ENCODE measurements at places on chromosomes 7 and 10. TPM values are rescaled to one million over a fixed set of nuclear protein-coding genes. Genes with fewer than 3 reads are reported as not detected.

DNA sequence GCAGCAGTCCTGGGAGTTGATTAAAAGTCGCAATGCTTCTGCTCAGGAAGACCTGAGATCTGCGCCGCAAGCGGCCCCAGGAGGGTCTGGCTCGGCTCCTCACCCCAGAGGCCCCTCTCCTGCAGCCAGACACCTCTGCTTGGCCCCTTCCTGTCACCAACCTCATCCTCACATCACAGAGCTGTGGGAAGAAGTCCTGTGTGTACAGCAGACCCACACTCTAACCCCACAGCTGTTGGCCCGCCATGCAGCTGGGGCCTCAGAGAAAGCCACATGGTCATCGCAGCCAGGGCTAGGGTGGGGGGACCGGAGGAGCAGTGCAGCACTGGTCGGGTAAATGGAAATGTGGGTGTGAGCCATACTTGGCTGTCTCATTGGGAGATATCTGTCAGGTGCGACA lies 97.7 kb downstream of the RGS10 start:
- no peak for DNase-seq

GRCh38 chr7:33794419-33794818 lies 110.9 kb upstream of the BMPER start:
- no peak for DNase-seq

DNA sequence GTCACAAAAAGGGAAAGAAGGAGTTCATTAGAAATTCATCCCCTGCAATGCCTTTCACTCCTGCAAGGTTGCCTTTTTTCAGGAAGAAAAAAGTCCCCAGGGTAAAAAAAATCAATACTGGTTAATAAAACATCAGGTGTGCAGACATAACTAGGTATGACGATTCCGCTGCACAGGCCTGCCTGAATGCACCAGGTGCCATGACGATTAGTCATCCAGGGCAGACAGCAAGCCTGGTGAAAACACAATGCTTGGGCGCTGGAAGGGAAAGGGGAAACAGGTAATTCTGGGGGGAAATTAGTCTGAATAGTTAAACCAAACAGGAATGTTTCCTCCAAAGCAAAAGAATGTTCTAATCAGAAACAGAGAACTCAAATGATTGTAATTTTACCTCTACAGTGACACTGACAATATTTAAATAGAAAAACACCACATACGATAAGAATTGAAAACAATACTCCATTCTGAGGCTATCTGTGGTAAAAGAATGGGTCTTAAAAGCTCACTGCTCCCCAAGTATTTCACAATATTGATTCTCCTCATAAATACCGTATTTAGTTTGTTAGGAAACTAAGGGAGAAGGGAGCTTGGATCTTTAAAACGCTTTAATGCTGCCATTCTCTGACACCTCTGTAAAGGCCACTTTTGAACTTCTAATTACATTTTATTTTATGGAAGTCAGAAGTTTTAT lies 45.2 kb downstream of the VPS41 start:
- DNase-seq: no peak

DNA sequence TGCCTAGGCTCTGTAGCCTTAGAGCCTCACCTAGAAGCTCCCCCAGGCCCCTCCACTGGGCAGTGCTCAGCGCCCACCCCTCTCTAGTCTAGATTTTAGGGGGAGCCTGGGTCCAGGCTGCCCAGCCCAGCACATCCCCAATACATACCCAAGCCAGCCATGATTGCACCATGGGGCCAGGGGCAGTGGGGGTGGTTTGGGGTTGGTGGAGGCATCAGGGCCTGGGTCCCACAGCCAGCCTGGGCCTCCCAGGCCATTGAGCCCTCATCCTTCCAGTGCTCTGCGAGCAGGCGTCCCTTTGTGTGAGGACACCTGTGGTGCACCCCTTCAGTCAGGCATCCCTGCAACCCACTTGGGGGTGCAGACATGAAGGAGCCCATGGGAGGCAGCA lies 76.9 kb upstream of the RET start:
- no peak for DNase-seq

DNA sequence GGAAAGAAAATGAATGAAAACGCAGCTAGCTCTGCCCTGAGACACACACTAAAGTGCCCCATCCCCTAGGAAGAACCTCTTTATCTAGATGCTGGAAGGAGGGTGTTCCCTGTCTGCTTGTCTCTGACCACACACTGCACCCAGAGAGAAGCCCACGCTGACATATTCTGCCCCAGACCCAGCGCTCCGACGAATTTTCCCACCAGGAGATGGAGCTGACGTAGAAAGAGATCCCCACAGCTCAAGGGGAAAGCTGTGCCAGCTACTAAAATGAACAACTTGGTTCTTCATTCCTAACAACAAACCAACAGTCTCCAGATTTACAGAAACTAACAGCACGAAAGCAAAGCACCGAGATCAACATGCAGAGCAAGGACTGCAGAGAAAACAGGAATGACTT lies 73.3 kb downstream of the KIAA1549 start:
- DNase-seq: no peak

DNA sequence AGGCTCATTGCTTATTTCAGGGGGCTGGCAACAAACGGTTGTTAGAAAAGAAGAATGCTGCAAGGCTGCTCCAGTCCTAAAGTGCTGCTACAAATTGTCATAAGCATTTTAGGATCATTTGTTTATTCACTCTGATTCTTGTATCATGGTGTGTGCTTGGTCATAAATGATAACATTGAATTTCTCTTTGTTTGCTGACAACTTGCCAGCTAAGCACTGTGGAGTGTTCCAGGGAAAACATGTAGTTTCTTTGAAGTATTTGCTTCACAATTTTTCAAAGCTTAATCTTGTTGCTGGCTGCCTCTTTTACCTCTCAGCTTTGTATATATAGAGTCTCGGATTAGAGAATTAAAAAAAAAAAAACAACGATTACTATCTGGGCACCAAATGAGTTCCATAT lies 263.0 kb downstream of the PHF14 start:
- DNase-seq: no peak

DNA sequence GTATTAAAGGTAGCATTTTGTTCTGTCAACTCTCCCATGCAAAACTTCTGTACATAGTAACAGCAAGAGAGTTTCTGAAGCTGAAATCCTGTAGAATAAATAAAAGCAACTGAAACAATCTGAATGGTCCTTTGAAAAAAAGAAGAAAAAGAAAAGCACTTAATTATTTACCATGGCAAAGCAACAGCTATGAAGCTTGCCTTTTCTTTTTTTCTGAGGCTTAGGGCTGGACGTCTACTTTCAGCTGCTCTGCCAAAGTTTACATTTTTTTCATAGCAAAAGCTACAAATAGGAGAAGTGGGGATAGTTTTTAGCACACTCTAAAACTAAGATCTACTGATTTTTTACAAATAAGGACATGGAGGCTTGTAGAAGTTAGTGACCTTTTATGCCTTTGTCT lies 31.3 kb upstream of the CD36 start:
- no peak for DNase-seq

DNA sequence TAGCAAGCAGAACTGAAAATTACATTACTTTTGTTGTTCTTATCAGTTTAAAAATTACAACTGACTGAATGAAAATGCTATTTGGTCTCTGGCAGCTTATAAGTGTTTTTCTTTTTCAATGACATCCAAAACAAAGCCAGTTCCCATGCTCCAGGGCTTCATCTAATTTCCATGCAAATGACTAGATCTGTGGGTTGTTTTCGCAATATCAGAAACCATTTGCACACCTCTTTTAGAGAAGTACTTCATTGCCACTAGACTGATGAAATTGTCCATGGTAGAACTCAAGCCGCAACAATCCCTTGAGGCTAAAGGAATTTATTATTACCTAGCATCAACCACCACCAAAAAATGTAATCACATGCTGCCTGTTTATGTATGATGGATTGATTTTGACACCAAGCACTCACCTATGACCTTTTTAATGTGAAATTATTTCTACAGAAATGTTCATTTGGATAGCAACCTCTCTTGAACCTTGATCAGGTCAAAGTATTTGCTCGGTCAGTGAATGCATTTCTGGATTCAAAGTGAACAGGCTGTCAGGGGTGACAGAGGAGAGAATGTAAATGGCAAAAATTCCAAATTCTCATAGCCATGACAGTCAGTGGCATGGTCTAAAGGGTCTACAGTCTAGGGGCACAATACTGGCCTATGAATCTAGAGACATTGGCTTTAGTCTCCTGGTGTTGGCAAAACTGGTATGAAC lies 769.3 kb downstream of the SORCS1 start:
- no peak for DNase-seq

DNA sequence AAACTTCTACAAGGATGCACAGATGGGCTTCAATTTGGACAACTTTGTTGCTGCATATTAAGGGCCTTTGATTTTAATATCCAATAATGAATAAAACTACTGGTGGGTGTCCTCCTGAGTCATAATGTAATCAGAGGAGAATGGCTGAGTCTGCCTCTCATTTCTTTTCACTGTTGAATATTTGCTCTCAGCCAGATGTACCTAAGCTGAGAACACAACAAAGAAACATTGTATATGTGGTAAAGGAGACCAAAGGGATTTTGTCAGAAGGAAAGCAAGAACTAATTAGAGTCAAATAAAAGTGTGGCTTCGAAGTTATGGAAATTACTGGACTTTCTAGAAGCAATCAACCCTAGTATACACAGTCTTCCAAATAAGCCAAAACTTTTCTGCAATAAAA lies 131.0 kb upstream of the BET1 start:
- no peak for DNase-seq

- no peak for DNase-seq
Measured at GRCh38 chr7:7957513-7957912, 11.1 kb upstream of the GLCCI1 start.

GRCh38 chr10:124336186-124336585 lies 82.5 kb downstream of the OAT start:
- no peak for DNase-seq

GRCh38 chr7:38699471-38699870 lies 68.3 kb upstream of the AMPH start:
- DNase-seq: peak; percentile 8

GRCh38 chr7:119177863-119178262 lies 953.4 kb downstream of the ANKRD7 start:
- no peak for DNase-seq

GRCh38 chr10:125824736-125825135 lies 1.4 kb downstream of the BCCIP start:
- peak; percentile 51 for DNase-seq

DNA sequence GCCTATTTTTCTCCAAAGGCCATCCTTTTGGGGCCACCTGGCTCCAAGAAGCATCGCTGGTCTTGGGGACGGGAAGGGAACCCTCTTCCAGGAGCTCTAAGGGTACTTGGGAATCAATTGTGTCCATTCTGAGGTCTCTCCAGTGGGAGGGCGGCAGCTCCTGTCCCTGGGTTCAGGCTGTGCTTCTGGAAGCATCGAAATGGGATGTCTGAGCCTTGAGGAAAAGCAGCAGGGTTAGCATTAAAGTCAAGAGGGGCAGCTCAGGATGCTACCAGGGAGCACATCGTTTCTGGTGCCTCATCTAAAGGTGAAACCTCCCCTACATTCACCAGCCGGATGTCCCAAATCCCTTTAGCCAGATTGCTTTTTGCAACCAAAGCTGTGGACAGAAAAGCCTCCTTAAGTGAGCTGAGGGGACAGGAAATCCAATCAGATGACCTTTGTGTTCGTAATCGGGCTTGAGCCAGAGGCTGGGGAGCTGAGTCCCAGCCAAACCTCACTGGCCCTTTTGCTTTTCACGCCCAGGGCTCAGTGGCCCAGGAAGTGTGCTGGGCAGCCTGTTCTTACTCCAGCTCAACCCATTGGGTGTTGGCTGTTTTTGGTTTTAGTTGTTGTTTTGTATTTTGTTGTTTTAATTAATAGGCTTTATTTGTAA lies 88.8 kb upstream of the ANLN start:
- DNase-seq: no peak

DNA sequence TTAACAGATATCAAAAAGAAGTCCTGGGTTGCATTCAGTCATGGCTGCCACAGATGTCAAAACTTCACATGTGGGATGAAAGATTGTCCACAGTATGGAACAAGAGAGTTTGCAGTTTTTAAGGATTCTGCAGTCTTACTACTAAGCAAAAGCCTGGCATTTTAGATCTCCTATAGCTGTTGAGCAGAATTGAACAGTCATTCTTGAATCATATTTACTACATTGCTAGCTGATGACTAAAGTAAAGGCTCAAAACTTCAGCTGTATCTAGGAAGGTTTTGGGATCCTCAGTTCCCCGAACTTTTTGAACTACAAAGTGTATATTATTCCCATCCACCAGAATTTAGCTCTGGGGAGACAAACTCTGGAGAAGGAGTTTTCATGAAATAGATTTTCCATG lies 31.0 kb downstream of the BET1 start:
- peak; percentile 64 for DNase-seq

DNA sequence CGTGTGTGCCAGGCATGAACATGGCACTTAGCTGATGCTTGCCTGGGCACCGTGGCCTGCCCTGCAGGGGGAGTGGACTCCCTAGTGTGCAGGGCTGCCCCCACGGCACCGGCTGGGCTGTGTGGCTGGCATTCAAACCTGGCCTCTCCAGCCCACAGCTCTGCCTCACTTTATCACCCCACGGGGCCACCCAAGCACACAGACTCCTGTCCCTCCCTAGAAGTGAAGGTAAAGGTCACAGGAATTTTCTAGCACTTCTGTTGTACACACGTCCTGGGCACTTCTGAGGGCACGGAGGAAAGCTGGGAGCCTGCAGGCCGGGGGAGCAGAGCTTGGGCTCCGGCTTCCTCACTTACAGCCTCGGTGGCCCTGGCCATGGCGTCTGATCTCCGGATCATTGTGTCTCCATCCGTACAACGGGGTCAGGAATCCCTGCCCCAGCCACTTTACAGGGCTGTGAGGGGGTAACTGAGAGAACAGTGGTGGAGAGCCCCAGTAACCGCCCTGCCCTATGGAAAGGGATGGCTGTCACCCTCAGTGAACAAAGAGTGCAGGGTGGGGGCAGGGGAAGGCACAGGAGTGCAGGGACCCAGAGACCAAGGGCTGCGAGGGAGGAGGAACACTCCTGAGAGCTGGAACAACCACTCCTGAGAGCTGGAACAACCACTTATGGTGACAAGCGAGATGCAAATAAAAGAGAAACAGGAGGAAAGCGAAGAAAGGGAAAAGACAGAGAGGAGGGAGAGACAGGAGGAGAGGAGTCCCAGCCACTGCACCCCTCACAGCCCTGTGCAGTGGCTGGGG lies 3.9 kb upstream of the PYROXD2 start:
- no peak for DNase-seq

DNA sequence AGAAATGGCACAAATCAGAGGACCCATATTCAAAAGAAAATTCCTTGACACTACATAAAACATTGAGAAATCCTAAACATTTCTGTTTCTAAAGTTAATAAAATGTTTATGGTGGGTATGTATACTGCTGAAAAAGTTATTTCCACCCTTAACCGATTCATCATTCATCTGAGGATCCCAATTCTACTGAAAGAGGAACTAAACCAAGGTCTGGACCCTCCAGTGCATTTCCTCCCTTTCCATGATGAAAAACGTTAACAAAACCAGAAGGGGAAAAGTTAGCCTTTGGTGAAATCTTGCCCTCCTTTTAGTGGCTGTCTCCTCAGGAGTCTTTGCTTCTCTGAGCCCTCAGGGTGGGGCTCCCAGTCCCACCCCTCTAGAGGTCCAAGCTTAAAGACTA lies 144.5 kb upstream of the ASAH2 start:
- DNase-seq: no peak

TRA2A gene
- 97.4 TPM for total RNA-seq

GIGYF1 gene
- total RNA-seq: 20.1 TPM

NAMPT gene
- 44.1 TPM for total RNA-seq

TAC1 gene
- total RNA-seq: not detected

TMEM72 gene
- not detected for total RNA-seq

TRPV6 gene
- not detected for total RNA-seq
